ENCODE measurements at places on chromosomes 2 and 18. TPM values are rescaled to one million over a fixed set of nuclear protein-coding genes. Genes with fewer than 3 reads are reported as not detected.

Gene TNS1
- 828 TPM for total RNA-seq

- no peaks in the 10 kb centered on the region for H3K27me3 ChIP-seq
- peaks cover 4% of the 10 kb centered on the region for H3K36me3 ChIP-seq
- H3K4me1 ChIP-seq, result no peaks in the 10 kb centered on the region
- DNase-seq, result no peak
Observed at GRCh38 chr2:214837466-214837865, 28.0 kb upstream of the BARD1 start.

DNA sequence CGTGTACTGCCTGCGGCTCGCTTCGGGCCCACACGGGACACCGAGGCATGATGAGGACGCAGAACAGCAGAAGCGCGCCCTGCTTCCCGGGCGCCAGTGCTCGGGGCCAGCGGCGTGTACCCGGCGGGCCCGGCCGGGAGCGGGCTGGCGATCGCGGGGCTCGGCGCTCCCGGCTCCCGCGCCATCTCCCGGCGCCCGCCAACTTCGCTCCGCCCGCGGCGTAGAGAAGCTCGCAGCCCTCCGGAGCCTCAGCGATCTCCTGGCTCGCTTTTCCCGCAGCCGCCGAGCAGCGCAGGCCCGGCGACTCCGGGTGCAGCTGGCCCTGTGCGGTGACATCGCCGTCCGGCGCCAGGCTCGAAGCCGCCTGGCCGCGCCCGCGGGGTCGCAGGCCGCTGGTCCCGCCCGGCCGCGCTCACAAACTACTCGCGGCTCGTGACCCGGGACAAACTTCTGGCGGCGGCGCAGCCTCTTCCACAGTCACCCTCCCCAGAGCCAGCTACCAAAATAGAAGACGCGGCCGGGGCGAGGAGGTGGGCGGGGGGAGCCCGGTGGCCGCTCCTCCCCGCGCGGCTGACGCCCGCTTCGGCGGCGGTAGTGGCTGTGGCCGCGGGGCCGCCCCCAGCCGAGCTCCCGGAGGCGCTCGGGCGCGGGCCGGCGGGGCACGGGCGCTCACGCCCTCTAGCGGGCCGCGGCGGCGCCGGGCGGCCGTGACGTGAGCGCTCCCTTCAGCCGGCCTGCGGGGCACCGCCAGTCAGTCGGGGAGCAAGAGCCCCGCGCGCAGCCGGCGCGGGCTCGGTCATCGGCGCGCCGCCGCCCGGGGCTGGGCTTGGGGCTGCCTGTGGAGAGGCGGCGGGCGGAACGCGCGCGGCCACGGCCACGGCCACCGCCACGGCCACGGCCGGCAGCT, at the start of gene PTPRM:
PTPRM (plus strand) TSS at position 750 of the 907 bp plus-strand sequence. CDS start 503 bp downstream, outside the sequence.
- peak within 1 kb of the TSS; percentile 84 for H3K4me3 ChIP-seq
- no peaks in the 10 kb centered on the region for H3K36me3 ChIP-seq
- no peaks in the 10 kb centered on the region for H3K27me3 ChIP-seq
- DNase-seq, result peak; percentile 93
- peaks cover 84% of the 10 kb centered on the region for H3K4me1 ChIP-seq

- no peaks in the 10 kb centered on the region for H3K36me3 ChIP-seq
- H3K4me1 ChIP-seq, result peaks cover 15% of the 10 kb centered on the region
- H3K4me3 ChIP-seq, result peak overlapping the region; percentile 50
- H3K27me3 ChIP-seq, result peaks cover 79% of the 10 kb centered on the region
Observed at GRCh38 chr2:127423478-127423843, 5.2 kb downstream of the PROC start.

GRCh38 chr18:9531791-9532410, 56.6 kb downstream of the RALBP1 start:
- H3K4me3 ChIP-seq, result no peak overlapping the region
- DNase-seq, result no peak
- no peak overlapping the region for H3K27ac ChIP-seq
- H3K36me3 ChIP-seq, result peaks cover 88% of the 10 kb centered on the region
- no peaks in the 10 kb centered on the region for H3K4me1 ChIP-seq
- no peaks in the 10 kb centered on the region for H3K27me3 ChIP-seq

Gene HRH4
- 0.33 TPM for total RNA-seq

DNA sequence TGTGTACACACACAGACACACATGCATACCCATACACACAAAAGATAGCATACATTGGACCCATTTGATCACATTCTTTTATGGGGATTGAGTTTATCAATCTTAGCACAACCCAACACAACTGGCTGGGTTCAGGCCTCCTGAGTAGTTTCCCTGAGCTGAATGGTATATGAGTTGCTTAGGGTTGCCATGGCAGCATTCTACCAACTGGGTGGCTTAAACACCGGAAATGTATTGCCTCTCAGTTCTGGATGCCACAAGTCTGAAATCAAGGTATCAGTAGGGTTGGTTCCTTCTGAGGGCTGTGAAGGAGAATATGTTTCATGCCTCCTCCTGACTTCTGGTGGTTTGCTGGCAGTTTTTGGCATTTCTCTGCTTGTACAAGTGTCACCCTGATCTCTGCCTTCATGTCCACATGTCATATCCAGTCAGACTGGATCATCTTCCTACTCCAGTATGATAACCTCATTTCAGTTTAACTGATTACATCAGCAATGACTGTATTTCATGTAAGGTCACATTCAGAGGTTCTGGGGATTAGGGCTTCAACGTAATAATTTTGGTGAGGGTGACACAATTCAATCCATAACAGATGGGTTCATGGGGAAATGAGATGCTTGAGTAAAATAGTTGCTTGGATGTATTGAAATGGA, 212.7 kb downstream of the KCNE4 start:
- H3K27me3 ChIP-seq, result no peaks in the 10 kb centered on the region
- H3K36me3 ChIP-seq, result no peaks in the 10 kb centered on the region
- no peaks in the 10 kb centered on the region for H3K4me1 ChIP-seq
- H3K4me3 ChIP-seq, result no peak overlapping the region
- no peak overlapping the region for H3K27ac ChIP-seq

- H3K4me1 ChIP-seq, result peaks cover 59% of the 10 kb centered on the region
- H3K4me3 ChIP-seq, result no peak overlapping the region
- H3K27ac ChIP-seq, result no peak overlapping the region
- H3K36me3 ChIP-seq, result no peaks in the 10 kb centered on the region
- no peak for DNase-seq
Observed at GRCh38 chr18:13446024-13446423, 227.5 kb downstream of the LDLRAD4 start.

- no peak for DNase-seq
- no peaks in the 10 kb centered on the region for H3K36me3 ChIP-seq
- no peak overlapping the region for H3K4me3 ChIP-seq
- peaks cover 17% of the 10 kb centered on the region for H3K4me1 ChIP-seq
- no peak overlapping the region for H3K27ac ChIP-seq
Observed at GRCh38 chr2:106339609-106340008, 128.6 kb downstream of the RGPD3 start.

DNA sequence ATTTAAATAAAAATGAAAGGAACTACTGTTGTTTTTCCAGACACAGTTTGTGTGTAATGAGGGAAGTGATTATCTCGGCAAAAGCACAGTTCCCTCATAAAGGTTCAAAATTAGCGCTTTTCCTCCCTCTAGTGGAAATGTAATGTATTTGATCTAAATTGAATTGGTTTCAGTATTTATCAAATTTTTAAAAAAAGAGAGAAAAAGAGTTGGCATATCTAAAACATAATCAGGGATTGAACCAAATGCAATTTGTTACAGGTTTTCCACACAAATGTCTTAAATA, 37.5 kb downstream of the CMPK2 start:
- no peak overlapping the region for H3K4me3 ChIP-seq
- no peaks in the 10 kb centered on the region for H3K27me3 ChIP-seq
- H3K36me3 ChIP-seq, result no peaks in the 10 kb centered on the region
- H3K27ac ChIP-seq, result peak overlapping the region; percentile 38
- DNase-seq, result no peak

GRCh38 chr2:109129356-109129920, 433 bp downstream of the SH3RF3 start:
- H3K4me3 ChIP-seq, result peak overlapping the region; percentile 85
- no peaks in the 10 kb centered on the region for H3K36me3 ChIP-seq
- peak; percentile 44 for DNase-seq
- H3K27me3 ChIP-seq, result peaks cover under 1% of the 10 kb centered on the region

- H3K4me3 ChIP-seq, result no peak overlapping the region
- H3K36me3 ChIP-seq, result no peaks in the 10 kb centered on the region
- no peaks in the 10 kb centered on the region for H3K4me1 ChIP-seq
- H3K27ac ChIP-seq, result no peak overlapping the region
Observed at GRCh38 chr2:35462226-35462998, 893.2 kb upstream of the CRIM1 start.

- no peak overlapping the region for H3K4me3 ChIP-seq
- H3K27me3 ChIP-seq, result peaks cover 34% of the 10 kb centered on the region
- H3K27ac ChIP-seq, result no peak overlapping the region
- H3K4me1 ChIP-seq, result no peaks in the 10 kb centered on the region
- H3K36me3 ChIP-seq, result no peaks in the 10 kb centered on the region
Observed at GRCh38 chr18:12890964-12891363, 6.9 kb upstream of the PTPN2 start.

GRCh38 chr2:109722026-109722425, 72.1 kb upstream of the RGPD5 start:
- H3K27ac ChIP-seq, result no peak overlapping the region
- H3K27me3 ChIP-seq, result peaks cover 4% of the 10 kb centered on the region
- no peaks in the 10 kb centered on the region for H3K4me1 ChIP-seq
- DNase-seq, result peak; percentile 26
- no peaks in the 10 kb centered on the region for H3K36me3 ChIP-seq
- no peak overlapping the region for H3K4me3 ChIP-seq

DNA sequence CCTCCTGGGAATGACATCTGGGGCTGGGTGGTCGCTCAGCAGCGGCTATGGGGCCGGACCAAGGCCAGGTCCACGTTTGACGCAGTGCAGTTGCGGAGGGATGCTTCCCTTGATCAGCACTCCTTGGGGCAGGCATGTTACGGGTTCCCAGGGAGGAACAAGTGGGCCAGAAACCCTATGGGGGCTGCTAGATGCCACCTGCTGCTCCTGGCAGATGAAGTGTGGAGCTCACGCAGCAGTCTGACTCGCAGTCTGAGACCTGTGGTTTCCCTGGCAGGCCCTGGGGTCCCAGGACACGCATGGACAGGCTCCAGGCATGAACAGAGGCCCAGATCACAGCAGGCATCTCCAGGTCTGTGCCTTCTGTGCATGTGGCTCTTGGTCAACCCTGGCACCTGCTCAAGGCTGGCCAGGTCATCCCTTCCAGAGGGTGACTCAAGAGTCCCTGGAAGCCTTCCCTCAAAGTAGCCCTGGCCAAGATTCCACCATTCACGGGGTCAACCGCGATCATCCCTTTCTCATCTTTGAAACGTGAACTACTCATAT, 20.0 kb downstream of the KCNF1 start:
- no peak overlapping the region for H3K27ac ChIP-seq
- H3K4me1 ChIP-seq, result no peaks in the 10 kb centered on the region
- H3K27me3 ChIP-seq, result peaks cover 82% of the 10 kb centered on the region

DNA sequence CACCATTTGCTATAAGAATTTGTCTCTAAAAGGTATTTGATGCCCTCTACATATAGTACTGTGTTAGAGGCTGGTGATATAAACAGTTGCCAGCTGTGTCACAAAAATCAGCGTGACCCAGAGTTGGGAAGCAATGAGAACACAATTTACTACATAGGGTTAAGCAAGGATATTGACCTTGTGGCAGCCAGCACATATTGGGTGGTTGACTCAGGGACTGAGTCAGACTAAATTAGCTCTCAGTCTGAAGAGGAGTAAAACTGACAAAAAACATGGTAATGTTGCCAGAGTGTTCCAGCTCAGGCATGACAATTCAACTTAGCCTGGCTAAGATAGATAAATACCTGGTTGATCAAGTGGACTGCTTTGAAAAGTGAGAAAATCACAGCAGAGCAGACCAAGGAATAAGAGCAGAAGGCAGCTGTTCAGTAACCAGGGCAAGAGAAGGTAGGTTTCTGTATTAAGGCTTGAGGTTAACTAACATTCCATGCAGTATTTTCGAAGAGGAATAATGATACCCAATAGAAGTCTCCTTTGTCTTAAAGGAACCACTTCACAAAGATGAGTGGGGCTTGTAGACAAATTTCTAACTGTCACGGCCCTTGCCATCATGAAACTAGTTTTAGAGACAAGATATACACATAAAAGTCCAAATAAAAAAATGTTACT, 108.2 kb upstream of the ERBB4 start:
- H3K27ac ChIP-seq, result no peak overlapping the region
- DNase-seq, result no peak
- H3K36me3 ChIP-seq, result no peaks in the 10 kb centered on the region
- H3K27me3 ChIP-seq, result peaks cover 7% of the 10 kb centered on the region

Gene DNAJC5G
- 1.2 TPM for total RNA-seq

- peaks cover 82% of the 10 kb centered on the region for H3K4me1 ChIP-seq
- H3K4me3 ChIP-seq, result no peak overlapping the region
- H3K27me3 ChIP-seq, result no peaks in the 10 kb centered on the region
- H3K36me3 ChIP-seq, result no peaks in the 10 kb centered on the region
Observed at GRCh38 chr2:239262484-239263230, 138.2 kb downstream of the HDAC4 start.

DNA sequence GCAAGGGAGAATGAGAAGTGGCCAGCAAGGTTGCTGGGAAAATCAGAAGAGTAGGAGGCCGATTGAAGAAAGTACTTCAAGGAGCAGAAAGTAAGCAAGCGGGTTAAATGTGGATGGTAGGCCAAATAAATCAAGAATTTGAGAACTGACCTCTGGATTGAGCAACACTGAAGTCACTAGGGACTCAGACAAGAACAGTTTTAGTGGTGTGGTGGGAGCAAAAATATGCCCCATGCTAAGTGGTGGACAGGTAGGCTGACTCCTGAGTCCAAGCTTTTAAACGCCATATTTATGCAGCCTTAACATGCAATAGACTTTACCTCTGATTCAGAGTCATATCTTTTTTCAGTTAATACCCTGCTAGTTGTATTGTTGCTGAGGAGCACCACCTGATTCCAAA, 4.5 kb downstream of the TRABD2A start:
- H3K27ac ChIP-seq, result no peak overlapping the region
- H3K4me1 ChIP-seq, result peaks cover 20% of the 10 kb centered on the region
- H3K36me3 ChIP-seq, result no peaks in the 10 kb centered on the region

Gene NPAS2
- total RNA-seq, result 51.0 TPM

GRCh38 chr18:43160509-43160908, 45.0 kb upstream of the RIT2 start:
- H3K27me3 ChIP-seq, result no peaks in the 10 kb centered on the region
- no peaks in the 10 kb centered on the region for H3K4me1 ChIP-seq
- H3K4me3 ChIP-seq, result no peak overlapping the region
- no peaks in the 10 kb centered on the region for H3K36me3 ChIP-seq
- H3K27ac ChIP-seq, result no peak overlapping the region

- no peaks in the 10 kb centered on the region for H3K4me1 ChIP-seq
- H3K27me3 ChIP-seq, result no peaks in the 10 kb centered on the region
- no peak overlapping the region for H3K4me3 ChIP-seq
- DNase-seq, result no peak
Observed at GRCh38 chr18:39259736-39260135, 1694.1 kb upstream of the CELF4 start.

Gene RGPD8
- total RNA-seq, result 4.1 TPM

- no peaks in the 10 kb centered on the region for H3K27me3 ChIP-seq
- no peak overlapping the region for H3K4me3 ChIP-seq
- no peak for DNase-seq
Observed at GRCh38 chr2:113220970-113221708, 47.4 kb downstream of the PSD4 start.

DNA sequence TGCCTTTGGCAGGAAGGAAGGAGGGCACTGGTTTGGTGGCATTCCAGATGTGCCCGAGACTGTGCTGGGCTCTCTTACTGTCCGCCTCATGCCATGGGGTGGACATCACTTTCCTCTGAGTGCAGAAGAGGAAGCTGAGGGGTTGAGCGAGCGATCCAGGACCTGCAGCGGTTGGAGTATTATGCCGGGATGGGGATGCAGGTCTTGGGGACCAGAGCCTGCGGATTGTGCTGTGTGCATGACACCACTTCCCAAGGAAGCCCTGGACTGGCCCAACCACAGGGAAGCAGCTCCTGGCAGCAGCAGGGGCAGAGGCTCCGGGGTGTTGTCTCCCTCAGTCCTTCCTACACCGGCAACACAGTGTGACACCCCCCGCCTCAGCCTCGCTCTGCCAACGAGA, 44.5 kb downstream of the ATP6V1C2 start:
- H3K4me1 ChIP-seq, result peaks cover 16% of the 10 kb centered on the region
- no peak for DNase-seq
- H3K4me3 ChIP-seq, result no peak overlapping the region
- H3K27ac ChIP-seq, result no peak overlapping the region
- no peaks in the 10 kb centered on the region for H3K36me3 ChIP-seq
- H3K27me3 ChIP-seq, result no peaks in the 10 kb centered on the region

Measured in left ventricle myocardium inferior (tissue), 1 donor.